ENCODE measurements at places on chromosomes 6 and 20.

- no peak for DNase-seq
These were observed 106.9 kb downstream of the PAX1 start for GRCh38 chr20:21812379-21812778.

GRCh38 chr6:29200767-29201662 is 30.3 kb downstream of the OR2J2 start:
- no peak for DNase-seq

GRCh38 chr6:16274483-16274882 is 36.1 kb downstream of the GMPR start:
- DNase-seq, result no peak

GRCh38 chr6:36492621-36493020 is 49.8 kb downstream of the KCTD20 start:
- no peak for DNase-seq

GRCh38 chr6:33742837-33743236 is 3.9 kb downstream of the IP6K3 start:
- DNase-seq, result no peak

DNA sequence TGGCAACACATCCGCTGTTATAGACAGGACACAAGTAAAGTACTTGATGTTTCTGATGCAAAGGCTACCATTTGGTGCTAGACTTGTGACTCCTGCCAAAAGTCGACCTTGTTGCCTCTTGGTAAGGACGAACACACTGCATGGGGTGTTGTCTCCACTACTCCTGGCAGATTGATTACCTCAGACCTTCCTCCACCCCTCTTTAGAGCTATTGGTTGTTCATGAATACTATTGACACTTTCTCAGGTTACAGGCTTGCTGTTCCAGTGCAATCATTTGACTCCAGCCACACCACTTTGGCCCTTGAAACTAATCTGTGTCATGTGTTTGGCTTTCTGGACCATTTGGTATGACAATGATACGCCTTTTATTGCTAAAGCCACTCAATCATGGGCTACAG is 62.3 kb downstream of the TRMT11 start:
- DNase-seq, result no peak

GRCh38 chr6:146339716-146340115 is 203.9 kb upstream of the RAB32 start:
- DNase-seq, result no peak

DNA sequence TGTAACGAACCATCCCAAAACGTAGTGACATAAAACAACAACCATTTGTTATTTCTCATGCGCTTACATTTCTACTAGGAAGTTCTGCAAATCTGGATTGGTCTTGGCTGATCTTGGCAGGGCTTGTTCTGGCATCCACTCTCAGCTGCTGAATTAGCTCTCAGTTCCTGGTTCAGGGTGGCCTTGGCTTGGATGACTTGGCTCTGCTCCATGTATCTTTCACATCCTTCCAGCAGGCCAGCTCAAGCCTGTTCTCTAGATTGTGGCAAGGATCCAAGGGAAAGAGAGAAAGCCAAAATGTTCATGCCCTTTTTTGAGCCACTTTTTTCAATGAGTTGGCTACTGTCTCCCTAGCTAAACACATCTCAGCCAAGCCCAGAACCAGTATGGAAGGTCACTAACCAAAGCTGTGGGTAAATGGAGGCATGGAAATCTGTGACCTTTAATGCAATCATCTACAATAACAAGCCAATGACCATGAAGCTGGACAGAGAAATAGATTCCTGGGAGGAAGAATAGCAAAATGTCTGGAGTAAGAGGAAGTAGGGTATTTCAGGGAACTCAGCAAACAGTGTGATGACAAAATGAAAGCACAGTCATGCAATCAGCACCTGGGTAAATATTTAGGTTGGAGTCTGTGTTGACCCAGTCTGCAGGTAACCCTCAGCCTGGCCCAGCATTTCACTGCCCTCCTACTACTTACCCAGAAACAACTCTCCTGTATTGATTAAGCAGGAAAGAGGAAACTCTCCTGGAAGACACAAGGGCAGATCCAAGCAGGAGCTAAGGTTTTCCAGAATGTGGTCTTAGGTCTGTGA is 32.7 kb upstream of the SNAP25 start:
- peak; percentile 55 for DNase-seq

GRCh38 chr6:151627689-151628444 is 134.1 kb downstream of the CCDC170 start:
- peak; percentile 5 for DNase-seq

- peak; percentile 15 for DNase-seq
These were observed 194.9 kb downstream of the PHACTR1 start for GRCh38 chr6:12911427-12911826.

- no peak for DNase-seq
These were observed 4.0 kb downstream of the HUS1B start for GRCh38 chr6:652865-653264.

GRCh38 chr6:7976485-7977056 is 66.0 kb upstream of the TXNDC5 start:
- DNase-seq, result no peak

DNA sequence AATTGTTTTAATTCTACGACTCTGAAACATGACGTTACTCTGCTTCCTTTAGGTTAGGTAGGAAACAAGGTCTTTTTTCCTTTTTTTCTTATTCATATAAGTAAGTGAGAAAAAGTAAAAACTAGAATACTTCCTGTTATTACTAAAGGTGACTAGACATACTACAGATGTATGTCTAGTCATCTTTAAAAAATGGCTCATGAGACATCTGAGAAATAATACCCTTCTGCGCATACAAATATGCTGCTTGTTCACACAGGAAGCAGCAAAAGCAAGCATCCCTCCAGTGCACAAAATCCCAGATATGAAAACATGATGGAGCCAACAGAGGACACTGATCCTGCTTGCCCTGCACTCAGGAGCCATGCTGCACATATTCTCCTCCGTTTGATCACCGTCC is 699.1 kb downstream of the EPM2A start:
- no peak for DNase-seq

DNA sequence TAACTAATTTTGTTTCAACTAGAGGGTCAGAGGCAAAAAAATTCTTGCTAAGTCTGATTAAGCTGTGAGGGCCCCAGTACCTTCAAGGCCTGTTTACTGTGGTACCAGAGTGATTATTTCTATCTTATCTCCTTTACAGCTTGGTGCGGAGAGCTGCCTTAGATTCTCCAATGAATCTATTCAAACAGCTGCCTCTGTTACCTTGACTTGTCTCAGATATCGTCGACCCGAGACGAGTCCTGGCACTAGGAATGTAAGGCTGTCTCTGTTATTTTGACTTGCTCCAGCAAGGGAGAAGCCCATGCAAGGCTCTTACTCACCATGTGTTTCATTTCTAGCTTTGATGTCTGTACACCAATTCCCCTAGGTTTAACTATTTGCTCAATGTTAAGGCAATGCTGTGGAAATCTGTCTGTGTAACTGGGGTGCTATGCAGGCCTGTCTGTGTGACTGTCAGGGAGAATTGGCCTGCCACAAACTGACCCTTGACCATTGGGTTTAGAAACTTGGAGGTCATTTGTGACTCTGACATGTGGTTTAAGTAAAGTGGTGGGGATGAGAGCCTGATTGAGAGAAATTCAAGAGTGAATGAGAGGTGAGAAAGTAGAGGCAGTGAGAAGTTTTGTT is 10.4 kb upstream of the FKBPL start:
- DNase-seq, result no peak

DNA sequence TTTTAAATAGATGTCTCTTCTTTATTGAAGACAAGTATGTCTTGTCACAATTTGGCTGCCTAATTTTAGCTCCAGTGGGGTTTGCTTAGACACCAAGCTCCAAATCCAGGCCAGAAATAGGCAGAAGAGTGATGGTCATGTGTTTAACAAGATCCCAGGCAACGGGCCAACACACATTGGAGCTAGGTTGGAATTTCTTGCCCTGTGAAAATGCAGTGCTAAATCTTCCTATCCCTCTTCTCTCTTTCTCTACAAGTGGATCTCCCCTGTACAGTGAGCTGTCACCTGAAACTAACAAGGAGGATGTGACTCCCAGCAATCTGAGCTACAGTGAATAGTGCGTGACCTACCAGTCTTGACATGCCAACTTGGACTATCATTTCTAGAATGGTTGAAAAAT is 65.3 kb upstream of the VGLL2 start:
- no peak for DNase-seq

DNA sequence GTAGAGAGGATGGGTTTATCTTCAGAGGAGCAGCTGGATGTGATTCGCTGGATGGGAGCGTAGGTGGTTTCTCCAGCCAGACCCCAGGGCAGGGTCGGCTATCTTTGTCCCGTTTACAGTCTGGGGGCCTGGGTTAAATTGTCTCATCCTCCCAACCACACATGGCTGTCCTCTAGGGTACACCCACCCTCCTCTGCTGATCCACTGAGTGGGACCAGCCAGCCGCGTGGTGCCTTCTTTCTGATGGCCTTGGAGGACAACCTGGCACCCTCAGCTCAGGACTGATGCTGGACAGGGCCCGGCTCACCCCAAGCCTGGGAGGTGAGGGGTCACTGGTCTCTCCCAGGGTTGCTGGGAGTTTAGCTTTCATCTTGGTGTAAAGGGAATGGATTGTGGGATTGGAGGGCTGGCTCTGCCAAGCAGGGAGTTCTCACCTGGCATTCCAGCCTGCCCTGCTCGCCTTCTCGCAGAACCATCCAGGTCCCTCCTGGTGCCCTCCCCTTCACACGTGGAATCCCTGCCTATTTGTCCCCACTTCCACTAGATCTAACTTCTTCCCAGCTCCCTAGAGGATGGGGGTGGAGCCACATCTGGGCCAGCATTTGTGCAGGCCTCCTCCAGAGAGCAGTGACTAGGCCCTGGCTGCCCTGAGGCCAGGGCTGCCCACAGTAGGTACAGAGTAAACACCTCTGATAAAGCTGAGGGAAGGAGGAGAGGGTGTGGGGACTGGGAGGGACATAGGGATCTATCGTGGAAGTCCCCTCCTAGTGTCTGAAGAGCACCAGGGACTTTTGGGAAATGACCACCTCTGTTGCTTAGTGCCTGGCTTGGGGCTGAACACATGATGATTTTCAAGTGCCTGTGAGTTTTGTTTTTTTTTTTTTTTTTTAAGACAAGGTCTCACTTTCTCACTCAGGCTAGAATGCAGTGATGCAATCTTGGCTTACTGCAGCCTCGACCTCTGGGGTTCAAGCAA is 1.6 kb downstream of the ITPR3 start:
- DNase-seq, result no peak

- no peak for DNase-seq
These were observed 8.6 kb upstream of the TRIB3 start for GRCh38 chr20:371755-372542.

DNA sequence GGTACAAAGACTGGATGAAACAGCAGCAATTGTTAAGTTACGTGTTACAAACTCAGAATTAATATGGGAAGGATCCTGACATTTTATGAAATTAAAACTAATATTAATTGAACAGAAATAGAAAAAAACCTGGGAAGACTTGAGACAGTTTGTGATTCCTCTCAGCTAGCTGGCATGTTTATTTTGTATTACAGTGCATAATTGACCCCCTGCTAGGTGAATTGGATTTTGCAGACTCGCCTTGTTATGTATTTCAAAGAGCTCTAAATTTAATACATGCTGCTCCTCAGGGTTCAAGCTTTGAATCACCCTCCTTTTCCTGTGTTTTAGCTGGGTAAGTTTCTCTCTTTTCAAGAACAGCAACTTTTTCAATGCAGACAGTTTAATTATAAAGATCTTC is 339.4 kb downstream of the PLCB1 start:
- DNase-seq, result no peak

GRCh38 chr6:40336940-40337760 is 250.0 kb downstream of the LRFN2 start:
- no peak for DNase-seq

DNA sequence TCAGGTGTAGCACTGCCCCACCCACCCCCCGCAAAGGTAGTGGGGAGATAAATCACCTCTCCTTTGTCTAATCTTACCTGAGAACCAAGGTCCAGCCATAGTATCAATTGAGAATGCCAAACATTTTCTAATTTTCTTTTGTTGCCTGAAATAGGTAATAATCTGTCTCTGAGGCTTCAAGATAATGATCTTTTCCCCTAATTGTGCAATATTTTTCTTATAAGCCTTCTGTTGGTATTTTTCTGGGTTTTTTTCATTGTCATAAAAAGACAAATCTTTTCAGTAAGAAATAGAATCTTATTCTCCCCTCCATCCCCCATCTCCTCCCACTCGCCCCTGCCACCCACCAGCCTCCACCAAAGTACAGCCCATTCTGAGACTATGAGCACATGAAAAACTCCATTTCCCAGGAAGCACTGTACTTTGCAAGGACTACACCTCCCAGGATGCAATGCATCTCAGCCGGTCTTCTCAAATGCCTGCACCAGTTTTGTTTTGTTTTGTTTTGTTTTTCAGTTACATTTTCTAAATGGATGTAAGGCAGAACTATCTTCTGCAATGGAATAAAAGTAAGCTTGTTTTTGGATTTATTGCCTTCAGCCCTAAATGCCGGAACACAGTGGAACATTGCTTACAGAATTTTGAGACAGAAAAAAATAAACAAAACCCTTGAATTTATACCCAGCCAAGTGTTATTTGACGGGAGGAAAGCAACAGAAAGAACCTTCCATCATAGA is 268.0 kb downstream of the TFAP2A start:
- DNase-seq, result no peak

DNA sequence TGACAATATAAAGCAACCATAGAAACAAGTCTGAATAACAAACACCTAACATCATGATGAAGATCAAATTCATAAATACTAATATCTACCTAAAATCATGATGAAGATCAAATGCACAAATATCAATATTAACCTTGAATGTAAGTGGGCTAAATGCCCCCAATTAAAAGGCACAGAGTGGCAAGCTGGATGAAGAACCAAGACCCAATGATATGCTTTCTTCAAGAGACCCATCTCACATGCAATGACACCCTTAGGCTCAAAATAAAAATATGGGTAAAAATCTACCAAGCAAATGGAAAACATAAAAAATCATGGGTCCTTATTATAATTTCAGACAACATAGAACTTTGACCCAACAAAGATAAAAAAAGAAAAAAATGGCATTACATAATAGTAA is 578.5 kb upstream of the PTCHD4 start:
- DNase-seq, result no peak

GRCh38 chr6:158868890-158869825 is 50.0 kb upstream of the EZR start:
- DNase-seq, result no peak

DNA sequence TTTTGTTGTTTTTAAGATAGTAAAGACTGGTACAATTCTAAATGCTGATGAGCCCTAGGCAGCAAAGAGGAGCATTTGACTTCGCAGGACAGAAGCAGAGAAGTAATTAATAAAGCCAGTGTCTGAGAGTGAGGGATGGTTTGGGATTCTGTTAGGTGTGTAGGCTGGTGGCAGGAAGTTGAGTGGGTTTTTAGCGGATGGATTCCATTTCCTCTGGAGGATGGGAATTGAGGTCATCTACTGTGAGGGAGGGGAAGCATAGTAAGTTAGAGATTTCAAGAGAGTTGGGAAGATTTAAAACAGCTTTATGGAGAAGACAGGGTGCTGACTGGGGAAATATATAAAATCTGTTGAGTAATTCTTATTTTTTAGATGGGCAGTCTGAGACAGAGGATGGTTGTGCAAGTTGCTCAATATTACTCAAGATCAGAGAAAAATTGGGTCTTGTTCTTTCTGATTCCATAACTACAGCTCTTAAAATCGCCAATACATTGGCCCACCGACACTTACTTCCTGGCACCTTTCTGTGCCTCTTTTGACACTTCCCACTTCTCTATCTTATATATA is 48.8 kb downstream of the PRL start:
- no peak for DNase-seq

GRCh38 chr20:3550837-3551236 is 80.0 kb downstream of the ATRN start:
- no peak for DNase-seq

- no peak for DNase-seq
These were observed 272.2 kb upstream of the MAP3K7 start for GRCh38 chr6:90859056-90859455.

- DNase-seq, result no peak
These were observed 8.3 kb downstream of the SLPI start for GRCh38 chr20:45246109-45246508.

GRCh38 chr6:6317825-6318733 is 2.4 kb downstream of the F13A1 start:
- DNase-seq, result no peak
